Hematopoietic multipotent progenitor cell treated with erythropoietin and hydrocortisone succinate and interleukin-3 and kit ligand, for 17 days (in vitro differentiated cells): ENCODE measurements at places on chromosomes 1 and 21.

GRCh38 chr1:228863776-228864175, 128.5 kb downstream of the RHOU start:
- no peak for DNase-seq

DNA sequence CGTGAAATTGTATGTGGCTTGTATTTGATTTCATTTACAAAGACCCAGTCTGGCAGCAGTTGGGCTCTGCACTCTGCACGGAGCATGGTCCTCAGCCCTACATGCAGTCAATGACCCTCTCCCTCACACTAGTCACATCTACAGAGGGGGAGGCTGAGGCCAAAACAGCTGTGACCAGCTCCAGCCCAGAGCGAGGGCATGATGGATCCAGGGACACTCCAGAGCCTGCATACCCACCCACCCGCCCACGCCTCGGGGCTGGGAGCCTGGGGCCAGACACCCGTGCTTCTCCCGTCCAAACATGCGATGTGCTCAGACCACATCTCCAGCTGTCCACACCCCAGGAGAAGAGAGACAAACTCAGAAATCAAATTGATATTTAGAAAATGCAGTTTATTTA, 14.0 kb upstream of the PRDM16 start:
- no peak for DNase-seq

DNA sequence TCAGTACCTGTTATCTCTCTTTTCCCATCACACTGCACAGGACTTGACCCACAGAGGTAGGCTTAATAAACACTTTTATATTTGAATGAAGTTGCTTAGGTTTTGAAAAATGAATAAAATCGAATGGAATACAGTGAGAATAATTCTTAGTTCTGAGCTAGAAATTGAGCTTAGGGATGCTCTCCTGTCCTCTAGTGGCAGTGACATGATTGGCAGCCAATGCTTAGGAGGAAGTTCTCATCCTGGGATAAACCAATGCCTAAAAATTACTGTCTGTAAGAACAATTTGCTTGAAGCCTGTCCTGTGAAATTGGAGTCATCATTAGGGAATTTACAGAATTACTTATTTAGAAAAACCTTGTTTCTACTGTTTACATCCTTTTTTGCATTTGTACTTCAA, 21.3 kb upstream of the CYP4X1 start:
- no peak for DNase-seq

DNA sequence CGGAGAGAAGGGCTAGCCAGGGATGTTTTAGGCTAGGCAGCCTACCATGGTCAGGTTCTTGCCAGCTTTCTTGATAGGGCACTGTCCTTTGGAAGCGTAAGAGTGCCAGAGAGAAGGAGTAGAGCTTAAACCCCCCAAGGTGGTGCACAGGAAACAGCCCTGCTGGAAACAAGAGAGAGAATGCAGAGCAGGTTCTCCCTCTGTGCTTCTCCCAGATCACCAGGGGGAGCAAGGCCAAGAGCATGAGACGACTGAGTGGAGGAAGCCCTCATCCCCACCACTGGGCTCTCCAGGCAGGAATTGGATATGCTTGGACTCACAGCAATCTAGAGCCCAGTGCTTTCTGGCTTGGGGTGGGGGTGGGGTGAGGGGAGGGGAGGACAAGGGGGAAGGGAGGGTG, 49.8 kb downstream of the ATP2B4 start:
- DNase-seq = no peak

GRCh38 chr1:150555198-150555970, 6.2 kb downstream of the ADAMTSL4 start:
- no peak for DNase-seq

GRCh38 chr1:111778541-111779051, 22.9 kb downstream of the DDX20 start:
- DNase-seq = no peak

GRCh38 chr1:209870151-209870831, 42.5 kb downstream of the UTP25 start:
- DNase-seq = no peak

DNA sequence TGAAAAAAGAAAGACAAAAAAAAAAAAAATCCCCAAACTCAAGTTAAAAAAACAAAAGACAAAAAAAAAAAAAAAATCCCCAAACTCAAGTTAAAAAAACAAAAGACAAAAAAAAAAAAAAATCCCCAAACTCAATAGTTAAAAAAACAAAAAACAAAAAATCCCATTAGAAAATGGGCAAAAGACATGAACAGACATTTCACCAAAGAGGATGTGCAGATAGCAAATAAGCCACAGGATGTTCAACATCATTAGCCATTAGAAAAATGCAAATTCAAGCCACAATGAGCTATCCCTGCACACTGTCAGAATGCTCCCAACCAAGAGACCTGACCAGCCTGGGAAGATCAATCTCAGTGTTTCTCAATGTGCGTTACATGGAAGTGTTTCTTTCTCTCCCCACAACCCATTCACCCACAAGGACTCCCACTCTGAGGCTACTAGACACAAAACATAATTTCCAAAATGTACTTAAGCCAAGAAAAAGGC, 33.9 kb downstream of the MRAP start:
- no peak for DNase-seq

DNA sequence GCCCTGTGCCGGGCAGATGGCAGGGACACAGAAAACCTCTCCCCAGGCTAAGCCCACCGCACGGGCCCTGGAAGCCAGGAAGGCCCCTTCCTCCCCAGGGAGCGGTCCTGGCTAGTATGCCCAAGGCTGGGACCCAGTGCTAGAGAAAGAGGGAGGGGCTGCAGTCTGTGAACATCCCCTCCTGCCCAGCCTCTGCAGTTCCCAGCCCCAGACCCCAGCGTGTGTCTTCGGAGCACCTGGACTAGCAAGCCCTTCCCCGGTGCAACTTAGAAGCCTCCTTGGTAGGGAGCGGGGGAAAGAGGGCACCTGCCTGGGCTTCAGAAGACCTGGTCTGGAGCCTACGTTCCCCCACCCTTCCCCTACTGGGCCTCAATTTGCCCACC, 2.1 kb downstream of the PLEKHG5 start:
- DNase-seq = no peak

DNA sequence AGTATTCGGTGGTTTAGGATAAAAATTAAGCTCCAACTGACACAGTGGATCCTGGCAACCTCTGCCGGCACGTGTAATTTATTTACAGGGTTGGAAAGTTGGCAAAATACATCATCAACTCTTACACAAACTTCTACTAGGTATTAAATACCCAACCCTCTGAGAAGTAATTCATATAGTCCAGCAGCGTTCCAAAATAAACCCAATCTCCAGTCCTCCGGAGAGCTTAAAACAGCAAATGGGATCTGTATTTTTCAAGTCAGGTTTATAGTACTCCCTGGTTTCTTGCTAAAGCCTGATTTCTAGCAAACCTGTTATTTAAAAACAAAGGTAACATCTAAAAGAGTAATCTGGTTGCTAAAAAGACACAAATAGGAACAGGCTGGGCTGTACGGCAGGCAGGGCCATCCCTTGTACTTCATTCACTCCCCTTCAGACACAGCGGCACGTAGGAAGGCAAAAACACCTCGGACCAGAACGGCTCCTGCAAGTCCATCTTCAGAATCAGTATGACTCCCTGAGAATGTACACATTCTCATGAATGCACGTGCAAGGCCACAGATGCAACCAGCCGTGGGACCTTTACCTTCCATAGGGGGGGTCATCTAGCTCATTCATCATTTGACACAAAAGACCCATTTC, 8.6 kb downstream of the GLIS1 start:
- DNase-seq = no peak

DNA sequence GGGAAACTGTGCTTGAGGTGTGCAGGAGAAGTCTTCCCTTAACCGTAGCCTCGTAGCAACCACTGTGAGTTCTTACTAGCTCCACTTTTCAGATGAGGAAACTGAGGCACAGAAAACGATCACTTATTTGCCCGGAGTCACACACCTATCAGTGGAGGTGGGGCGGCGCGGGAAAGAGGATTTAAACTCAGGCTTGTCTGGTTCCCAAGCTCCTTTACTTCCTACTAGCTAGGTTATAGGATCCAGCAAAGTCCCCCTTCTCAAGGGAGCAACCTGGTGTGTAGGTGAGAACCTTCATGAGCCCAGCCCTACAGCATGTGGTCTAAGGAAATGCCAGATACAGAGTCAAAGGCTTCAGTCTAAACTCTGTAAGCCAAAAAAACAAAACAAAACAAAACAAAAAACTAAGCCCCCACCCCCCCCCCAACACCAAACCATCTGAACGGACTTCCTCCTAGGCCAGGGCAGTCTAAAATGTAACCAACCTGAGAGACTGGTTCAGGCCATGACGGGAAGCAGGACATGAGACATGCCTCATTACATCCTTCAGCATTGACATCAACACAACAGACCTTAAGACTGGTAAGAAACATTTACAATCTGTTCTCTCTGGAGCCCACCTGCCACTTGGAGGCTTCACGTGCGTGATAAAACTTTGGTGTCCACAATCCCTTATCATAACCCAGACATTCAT, 709 bp upstream of the FBXO42 start:
- no peak for DNase-seq

DNA sequence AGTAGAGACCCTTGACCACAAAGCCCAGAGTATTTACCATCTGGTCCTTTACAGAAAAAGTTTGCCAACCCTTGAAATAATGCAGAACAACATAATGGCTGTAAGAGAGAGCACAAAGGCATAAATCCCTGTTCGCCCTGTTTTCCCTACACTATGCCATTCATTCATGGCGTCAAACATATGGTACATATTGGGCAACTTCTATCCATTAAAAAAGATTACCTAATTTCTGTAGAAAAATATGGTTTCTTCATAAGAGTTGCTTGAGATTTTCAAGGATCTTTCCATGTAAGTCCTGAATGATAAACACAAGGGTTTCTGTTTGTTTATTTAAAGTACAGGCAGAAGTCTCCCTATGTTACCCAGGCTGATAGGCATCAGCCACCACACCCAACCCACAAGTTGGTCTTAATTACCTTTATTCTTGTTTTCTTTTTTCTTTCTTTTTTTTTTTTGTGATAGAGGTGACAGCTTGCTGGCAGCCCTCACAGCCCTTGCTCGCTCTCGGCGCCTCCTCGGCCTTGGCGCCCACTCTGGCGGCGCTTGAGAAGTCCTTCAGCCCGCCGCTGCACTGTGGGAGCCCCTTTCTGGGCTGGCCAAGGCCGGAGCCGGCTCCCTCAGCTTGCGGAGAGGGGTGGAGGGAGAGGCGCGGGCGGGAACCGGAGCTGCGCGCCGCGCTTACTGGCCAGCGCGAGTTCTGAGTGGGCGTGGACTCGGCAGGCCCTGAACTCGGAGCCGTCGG, 68.3 kb upstream of the NR5A2 start:
- DNase-seq = no peak

GRCh38 chr1:32896451-32896850, 4.7 kb downstream of the TMEM54 start:
- DNase-seq = no peak

DNA sequence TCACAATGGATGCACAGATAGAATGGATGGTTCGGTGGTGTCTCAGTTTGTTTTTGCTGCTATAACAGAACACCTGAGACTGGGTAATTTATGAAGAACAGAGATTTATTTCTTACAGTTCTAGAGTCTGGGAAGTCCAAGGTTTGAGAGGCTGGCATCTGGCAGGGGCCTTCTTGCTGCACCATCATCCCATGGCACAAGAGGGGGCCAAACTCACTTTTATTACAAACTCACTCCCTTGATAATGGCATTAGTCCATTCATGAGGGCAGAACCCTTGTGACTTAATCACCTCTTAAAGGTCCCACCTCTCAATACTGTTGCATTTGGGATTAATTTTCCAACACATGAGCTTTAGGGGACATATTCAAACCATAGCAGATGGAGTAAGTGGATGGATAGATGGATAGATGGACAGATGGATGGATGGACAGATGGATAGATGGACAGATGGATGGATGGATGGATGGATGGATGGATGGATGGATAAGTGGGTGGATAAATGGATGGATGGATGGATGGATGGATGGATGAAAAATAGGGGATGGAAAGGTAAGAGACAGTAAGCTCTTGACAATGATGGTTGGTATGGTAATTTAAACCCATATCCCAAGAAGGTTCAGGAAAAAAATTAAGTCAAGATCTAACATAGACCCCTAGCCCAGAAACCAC, 16.5 kb downstream of the CAMK2N1 start:
- no peak for DNase-seq

- DNase-seq = no peak
Observed at GRCh38 chr1:23592209-23592892, 33.0 kb upstream of the ID3 start.

- DNase-seq = no peak
Observed at GRCh38 chr1:156213644-156213966, 798 bp downstream of the PMF1 start.

DNA sequence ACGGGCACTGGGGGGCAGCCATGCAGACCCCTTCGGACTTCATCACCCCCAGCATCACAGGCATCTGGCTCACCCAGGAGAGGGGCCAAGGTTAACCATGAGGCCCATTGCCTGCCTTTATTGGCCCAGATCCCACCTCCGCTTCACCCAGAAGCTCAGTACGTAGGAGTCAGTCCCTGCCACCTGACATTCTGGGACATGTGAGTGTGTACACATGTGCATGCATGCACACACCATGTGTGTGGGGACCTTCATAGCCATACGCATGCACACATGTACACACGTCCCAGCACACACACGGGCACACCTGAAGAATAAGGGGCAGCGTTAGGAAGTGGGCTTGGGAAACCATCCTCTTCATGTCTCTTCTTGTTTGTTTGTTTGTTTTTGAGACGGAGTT, 24.1 kb upstream of the TRAPPC10 start:
- DNase-seq = no peak

- no peak for DNase-seq
Observed at GRCh38 chr1:232675260-232675659, 45.3 kb upstream of the SIPA1L2 start.

GRCh38 chr1:60894130-60894529, 188.2 kb upstream of the NFIA start:
- DNase-seq = no peak

GRCh38 chr1:210841926-210842625, 291.9 kb downstream of the KCNH1 start:
- no peak for DNase-seq

DNA sequence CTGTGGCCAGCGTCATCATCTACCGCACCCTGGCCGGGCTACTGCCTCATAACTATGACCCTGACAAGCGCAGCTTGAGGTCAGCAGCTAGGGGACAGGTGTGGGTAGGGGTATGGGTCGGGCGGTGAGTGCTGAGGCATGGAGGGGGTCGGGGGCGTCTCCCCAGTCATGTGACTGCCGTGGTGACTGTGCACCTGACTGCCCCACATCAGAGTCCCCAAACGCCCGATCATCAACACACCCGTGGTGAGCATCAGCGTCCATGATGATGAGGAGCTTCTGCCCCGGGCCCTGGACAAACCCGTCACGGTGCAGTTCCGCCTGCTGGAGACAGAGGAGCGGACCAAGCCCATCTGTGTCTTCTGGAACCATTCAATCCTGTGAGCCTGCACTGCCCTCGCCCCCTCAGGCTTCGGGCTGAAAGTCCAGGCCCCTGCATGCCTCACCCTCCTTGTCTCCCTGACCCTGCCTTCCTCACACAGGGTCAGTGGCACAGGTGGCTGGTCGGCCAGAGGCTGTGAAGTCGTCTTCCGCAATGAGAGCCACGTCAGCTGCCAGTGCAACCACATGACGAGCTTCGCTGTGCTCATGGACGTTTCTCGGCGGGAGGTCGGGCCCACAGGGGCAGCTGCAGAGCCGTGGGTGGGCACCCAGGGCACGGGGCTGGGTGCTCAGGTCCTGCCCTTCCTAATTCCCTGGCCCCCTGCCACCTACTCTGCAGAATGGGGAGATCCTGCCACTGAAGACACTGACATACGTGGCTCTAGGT, 13.5 kb downstream of the PSRC1 start:
- DNase-seq = no peak

GRCh38 chr1:109111386-109112055, 2.4 kb upstream of the ELAPOR1 start:
- no peak for DNase-seq
